ENCODE measurements at places on chromosomes 1 and 21.

DNA sequence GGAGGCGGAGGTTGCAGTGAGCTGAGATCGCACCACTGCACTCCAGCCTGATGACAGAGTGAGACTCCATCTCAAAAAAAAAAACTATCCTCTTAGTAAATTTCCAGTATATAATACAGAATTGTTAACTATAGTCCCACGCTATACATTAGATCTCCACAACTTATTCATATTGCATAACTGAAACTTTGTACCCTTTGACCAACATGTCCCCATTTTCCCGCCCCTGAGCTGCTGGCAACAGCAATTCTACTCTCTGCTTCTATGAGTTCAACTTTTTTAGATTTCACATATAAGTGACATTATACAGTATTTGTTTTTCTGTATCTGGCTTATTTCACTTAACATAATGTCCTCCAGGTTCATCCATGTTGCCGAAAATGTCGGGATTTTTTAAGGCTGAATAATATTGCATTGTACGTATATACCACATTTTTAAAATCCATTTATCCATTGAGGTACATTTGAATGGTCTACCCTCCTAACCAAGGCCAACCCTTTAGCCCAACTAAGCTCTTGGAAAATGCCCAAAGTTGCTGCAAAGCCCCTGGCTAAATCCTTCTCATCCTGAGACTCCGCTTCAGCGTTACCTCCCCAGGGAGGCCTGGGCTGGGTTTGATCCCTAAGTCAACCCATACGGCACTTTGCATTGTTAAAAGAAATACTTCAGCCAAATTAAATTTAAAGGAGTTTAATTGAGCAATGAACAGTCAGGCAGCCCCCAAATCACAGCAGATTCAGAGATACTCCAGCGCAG is 34.2 kb downstream of the NEK2 start:
- no peak for DNase-seq

GRCh38 chr1:1326075-1326605 is 1.5 kb downstream of the CPTP start:
- no peak for DNase-seq

GRCh38 chr1:56897150-56898004 is 42.8 kb downstream of the C8A start:
- no peak for DNase-seq

DNA sequence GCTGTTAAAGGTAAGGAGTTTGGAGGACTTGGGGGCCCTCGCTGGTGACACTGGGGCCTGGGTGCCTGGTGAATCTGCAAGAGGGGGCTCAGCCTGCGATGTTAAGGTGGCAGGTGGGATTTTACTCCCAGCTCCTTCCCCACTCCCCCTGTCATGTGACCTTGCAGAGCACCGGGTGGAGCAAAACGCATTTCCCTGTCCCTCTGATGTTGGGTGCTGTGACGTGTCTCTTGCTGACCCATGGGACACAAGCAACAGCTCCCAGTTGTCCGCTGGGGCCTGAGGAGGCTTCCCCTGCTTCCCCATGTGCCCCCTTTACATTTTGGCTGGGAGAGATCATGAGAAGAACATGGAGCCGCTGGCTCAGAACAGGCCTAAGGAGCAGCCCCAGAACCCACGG is 319.0 kb downstream of the MATN1 start:
- DNase-seq = no peak

DNA sequence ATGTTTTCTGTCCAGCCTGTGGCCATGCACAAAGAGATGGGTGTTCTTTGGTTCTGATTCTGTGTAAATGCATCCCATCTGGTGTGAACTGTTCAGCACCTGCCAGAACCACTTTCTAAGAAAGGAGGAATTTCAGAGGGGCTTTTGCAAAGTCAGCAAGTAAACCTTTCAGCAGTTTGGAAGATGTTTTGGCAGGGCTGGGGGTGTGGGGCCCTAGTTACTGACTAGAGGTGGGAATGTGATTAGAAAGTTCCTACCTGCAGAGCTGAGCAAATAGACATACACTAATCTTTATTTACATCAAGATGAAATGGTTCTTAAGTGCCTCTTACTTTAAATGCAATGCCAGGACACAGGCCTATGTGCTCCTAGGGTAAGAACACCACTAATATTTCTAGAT is 378.1 kb upstream of the USP24 start:
- no peak for DNase-seq

DNA sequence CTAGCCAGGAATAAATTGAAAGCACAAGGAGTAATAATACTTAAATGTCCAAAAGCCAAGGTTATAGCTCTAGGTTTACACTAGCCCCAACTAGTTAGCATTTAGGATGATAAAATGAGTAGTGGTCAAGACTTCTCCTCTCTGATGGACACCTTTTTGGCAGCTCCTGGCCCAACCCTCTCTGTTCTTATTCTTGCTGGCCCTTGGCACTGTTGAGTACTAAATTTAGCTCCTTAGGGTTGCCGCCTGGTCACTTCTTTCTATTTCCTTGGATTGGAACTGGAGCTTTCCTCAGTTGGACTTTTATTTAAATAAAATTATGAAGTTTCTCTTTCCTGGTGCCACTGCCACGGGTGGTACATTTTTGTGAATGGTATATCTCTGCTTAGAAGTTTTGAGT is 28.3 kb downstream of the ARID1A start:
- DNase-seq = no peak

GRCh38 chr1:91885213-91885715 is 687 bp downstream of the TGFBR3 start:
- no peak for DNase-seq

GRCh38 chr1:205273551-205273982 is 45.8 kb downstream of the TMCC2 start:
- DNase-seq = no peak

DNA sequence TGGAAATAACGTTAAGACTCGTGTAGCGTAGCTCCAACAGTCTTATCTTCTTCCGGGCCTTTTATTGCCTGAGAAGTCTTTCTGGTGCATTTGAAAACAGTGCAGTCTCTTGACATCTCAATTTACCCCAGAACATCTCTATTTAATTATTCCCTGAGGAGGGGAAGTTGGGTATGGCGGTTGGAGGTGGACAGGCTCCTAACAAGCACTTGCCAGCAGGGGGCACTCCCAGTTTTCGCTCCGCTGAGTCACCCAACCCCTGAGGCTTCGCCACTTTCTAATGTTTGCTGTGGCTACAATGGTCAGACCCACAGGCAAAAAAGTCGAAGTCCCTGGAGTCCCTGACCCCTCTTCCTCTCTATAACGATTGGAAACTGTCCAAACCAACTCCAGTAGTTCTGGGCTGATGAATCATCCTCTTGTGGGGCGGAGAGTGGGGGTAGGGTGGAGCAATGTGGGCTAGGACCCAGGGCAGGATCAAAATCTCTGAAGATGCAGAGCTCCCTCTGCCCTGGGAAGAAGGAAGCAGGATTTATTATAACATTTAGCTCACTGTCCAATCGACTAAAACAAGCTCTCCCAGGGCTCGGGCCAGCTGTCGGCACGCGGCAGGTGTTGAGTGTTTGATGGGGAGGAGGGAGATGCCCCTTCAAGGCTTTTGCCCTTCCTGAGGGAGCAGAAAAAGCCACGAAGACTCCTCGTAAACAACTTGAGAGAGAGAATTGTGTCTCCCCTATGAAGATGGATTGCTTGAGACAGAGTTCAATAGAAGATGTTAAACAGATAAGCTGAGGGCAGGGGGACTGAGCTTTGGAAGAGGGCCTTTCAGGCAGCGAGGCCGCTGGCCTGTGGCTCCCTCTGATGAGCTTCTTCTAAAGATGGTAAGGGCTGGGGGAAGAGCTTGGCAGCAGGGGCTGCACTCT is 85.7 kb downstream of the BRINP2 start:
- no peak for DNase-seq

GRCh38 chr1:230385158-230385450 is 41.0 kb downstream of the PGBD5 start:
- DNase-seq = no peak

DNA sequence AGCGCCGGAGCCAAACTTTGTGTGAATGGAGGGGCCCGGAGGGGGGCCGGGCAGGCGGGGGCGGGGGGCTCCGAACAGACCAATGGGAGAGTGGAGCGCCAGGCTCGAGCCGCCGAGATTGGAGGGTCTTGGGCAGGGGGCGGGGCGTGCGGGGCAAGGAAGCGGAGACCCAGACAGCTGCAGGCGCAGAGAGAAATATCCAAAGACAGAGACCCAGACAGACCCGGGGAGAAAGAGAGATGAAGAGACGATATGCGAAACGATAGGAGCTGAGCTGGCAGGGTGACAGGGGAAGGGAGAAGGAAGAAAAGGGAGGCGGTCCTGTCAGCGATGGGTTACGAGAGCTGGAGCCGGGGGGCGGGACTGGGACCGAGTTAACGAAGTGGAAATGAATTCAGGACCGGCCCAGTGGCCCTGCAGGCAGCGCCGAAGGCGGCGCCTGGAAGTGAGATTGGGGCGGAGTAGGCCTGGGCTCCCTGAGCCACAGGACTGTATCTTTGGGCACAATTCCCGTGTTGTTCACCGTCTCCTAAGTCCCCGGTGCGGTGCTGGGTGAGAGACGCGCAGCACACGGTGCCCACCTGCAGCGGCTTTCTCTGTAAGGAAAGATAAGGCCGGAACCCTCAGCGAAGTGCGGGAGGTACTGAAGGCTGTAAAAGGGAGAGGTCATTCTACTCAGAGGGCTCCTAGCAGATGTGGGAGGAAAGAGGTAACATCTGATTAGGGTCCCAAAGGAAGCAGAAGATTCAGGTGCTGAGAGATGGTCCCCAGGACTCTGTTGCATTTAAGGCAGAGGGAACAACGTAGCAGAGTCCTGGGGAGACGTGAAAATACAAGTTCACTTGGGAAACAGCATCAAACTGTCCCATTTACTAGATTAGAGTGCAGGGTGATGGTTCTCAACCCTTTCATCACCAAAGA is 543 bp upstream of the KCNJ10 start:
- DNase-seq = no peak

- DNase-seq = no peak
Observed at GRCh38 chr1:16066245-16066644, 7.2 kb downstream of the FAM131C start.

DNA sequence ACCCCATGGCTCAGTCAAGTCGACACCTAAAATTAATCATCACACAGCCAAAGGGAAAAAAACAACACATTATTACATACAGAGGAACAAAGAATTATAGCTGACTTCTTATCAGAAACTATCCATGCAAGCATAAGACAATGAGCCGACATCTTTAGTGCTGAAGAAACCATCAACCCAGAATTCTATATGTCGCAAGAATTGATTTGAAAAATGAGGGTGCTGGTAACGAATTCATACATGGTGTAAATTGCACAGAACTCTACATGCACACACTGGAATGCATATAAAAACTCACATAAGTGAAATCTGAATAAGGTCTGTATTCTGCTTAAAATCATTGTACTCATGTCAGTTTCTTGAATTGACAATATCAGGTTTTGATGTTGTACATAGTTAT is 25.0 kb upstream of the EIF4G3 start:
- no peak for DNase-seq

DNA sequence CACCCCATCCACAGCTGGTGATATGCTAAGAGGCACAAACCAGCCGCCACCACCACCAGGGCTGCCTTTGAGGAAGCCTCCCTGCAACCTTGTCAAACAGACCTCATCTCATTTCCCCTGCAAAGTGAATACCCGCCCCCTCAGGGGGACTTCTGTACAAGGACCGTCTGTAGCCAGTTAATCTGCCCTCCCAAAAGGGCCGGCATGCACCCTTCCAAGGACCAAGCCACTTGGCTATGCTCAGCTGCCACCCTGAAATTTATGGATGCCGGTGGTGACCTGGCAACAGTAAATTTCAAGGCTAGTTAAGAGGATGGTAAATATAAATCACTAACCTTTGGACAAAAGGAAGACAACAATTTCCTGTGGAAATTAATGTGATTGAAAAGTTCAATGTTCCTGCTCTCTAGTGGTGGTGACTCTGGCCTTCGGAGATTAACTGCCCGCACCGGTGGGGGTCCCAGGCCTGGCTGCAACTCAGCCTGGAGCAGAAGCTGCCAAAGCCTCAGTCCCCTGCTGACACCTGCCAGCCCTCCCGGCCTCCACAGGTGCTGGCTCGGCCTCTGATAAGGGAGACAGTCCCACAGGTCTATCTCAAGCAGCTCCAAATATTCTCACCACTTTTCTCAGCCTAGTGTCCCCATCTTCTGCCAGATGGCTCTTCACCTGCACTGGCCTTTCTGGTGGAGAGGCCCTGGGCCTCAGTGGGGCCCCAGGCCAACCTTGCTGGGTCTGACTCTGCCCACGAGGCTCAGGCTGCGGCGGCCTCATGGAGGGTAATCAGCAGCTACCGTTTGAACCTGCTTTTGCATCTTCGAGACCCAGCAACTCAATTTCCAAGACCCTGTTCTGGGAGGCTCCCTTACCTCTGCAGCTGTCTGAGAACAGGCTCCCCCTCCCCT is 12.2 kb downstream of the TMEM53 start:
- DNase-seq = no peak

DNA sequence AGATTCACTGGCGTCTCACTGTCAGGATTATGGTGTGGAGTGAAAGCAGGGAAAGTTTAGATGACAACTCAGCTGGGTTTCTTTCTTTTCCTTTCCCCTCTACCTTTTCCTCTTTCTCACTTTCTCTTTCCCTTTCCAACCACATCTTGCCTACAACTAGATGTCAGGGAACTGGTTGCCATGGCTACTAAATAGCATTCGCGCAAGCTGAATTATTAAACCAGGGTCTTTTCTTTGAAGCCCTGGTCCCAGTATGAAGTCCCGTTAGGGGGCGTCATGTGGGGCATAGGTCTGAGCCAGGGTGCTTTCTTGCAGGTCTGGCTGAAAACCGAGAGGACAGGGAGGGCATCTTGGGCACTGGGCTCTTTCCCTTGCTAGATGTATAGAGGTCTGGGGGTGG is 168.4 kb upstream of the CACNA1E start:
- DNase-seq = no peak

GRCh38 chr1:37288900-37289299 is 185.5 kb upstream of the ZC3H12A start:
- DNase-seq = no peak

- no peak for DNase-seq
Observed at GRCh38 chr21:32768530-32768929, 3.0 kb downstream of the PAXBP1 start.

DNA sequence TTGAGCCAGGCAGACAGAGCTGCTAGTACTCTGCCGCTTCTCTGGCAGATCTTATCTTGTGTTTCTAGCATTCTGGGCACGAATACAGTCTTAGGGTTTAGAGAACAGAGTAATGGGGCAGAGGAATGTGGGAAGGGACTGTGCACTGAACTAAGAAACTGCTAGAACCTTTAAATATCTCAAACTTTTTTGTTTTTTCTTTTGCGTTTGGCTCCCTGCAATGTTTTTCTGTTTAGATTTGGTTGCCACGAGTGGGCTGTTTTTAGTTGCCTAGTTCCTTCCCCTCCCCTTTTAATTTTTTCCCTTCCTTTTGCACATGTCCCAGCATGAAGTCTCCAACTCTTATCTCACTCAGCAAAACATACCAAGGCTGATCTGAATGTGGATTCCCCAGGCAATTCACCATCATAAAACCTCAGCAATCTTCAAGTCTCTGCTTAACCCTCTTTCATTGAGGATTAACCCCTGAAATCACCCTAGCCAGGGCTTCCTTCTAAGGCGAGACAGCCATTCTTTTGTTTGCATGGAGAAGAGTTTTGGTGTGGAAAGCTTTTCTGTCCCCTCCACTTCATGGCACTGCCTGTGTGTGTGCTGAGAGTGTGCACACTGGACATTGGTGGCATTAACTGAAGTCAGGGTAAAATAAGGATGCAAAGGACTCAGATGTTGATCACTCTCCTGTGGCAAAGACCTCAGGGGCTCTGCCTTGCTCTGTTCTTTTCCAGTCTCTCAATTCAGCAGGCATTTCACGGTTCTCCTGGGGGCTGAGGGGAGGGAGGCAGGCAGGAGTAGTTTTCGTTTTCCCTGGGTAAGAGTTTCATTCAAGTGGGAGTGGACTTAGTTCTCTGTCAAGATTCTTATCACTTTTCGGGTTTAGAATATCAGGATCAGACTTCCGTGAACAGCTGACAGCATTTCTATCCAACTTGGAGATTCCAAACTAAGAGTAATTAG is 2.8 kb upstream of the ATF3 start:
- DNase-seq = no peak

- no peak for DNase-seq
Observed at GRCh38 chr1:191729742-191730141, 428.5 kb upstream of the RGS18 start.

Data from cortex of kidney (tissue), 1 donor.